ENCODE measurements at places on chromosomes 11 and 22. TPM values are rescaled to one million over a fixed set of nuclear protein-coding genes. Genes with fewer than 3 reads are reported as not detected.

The ADORA2A gene
- 1.1 TPM for total RNA-seq

DNA sequence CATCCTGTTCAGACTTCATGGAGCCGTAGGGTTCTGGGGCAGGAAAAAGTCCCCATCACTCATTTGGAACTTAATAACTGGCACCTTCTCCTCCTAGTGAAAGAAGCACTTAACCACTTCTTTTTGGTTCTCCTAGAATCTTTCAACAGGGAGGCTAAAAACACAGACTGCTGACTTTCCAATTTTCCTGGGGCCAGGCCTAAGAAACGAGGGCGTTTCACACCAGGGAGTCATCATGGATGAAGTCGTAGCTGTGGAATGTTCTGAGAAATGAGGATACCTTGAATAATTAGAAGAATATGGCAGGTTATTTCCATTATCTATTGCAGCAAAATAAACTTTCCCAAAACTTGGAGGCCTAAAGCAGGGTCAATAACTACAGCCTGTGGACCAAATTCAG is 26.0 kb upstream of the API5 start:
- DNase-seq: no peak

GRCh38 chr22:44191036-44191454 is 10.3 kb downstream of the PARVG start:
- no peak for DNase-seq

The PIWIL4 gene
- total RNA-seq: 0.73 TPM

DNA sequence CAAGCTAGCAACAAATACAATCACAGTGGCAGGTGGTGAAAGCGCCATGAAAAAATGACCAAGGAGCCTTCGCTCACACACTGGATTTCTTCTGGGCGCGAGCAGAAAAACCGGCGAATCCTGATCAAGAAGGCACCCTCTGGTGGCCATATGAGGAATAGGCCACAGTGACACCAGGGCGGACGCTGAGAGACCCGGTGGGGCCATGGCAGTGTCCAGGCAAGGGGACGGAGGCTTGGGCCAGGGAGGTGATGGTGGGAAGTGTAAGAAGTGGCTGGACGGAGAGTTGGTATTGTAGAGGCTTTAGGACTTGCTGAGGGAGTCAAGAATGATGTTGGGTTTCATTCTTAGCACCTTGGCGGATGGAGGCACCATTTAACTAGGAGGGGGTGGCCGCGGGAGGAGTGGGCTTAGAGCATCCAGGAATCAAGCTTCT is 16.9 kb upstream of the RAC2 start:
- peak; percentile 62 for DNase-seq

The SCT gene
- not detected for total RNA-seq

The SPDYC gene
- not detected for total RNA-seq

- no peak for DNase-seq
These were observed 352.2 kb downstream of the METTL15 start for GRCh38 chr11:28460348-28460747.

The CDC45 gene
- total RNA-seq: 1.1 TPM

DNA sequence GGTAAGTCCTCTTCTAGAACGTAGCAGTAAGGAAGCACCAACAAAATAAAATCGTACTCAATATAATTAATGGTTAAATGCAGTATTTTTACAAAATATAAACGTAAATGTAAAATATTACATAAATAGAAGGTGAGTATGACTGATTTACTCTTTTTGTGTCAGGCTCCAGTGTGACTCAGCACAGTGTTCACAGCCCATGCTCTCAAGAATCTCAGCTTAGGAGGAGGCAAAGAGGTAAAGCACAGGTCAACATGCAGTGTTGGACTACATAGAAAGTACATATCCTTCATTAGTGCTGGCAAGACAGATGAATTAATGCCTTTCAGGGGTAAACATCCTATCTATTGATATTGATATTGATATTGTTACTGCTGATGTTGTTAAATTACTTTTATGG is 2050.6 kb upstream of the RAG2 start:
- DNase-seq: no peak

DNA sequence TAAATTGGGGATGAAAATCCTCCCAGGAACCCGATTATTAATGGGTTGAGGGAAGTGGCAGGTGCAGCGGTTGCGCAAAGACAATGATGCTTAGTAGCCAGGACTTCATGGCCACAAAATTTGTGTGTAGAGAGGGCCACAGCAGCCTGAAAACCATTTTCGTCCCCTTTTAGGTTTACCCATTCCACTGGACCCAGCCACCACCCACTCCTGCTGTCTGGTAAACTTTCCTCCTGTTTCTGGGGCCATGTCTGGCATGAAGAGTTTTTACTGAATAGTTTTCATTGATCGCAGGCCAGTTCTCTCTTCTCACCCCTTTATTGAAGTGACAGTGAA is 69.5 kb upstream of the SYT13 start:
- DNase-seq: no peak

The OR52A1 gene
- not detected for total RNA-seq

The MS4A15 gene
- not detected for total RNA-seq
